Sigmoid colon (tissue), 7 donors: ENCODE measurements at places on chromosomes 3 and 15.

DNA sequence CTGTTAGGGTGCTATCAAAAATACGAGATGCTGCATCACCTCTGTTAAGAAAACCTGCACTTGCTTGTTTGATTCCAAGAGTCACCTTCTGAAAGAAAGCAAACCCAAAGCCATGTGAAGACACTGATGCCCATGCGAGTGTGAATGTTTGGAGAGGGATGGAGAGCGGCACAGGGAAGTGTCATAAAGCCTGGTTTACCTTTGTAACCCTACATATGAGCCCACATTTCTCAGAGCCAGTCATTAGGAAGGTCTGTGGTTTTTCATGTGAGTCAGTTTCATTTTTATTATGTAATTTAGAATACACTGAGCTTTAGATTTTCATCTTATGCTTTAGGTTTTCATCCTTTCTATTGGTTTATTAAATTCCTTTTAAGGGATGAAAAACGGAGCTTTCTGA is 896.8 kb downstream of the ROBO1 start:
- peaks cover 40% of the 10 kb centered on the region for H3K4me1 ChIP-seq
- no peak overlapping the region for H3K4me3 ChIP-seq
- H3K36me3 ChIP-seq = no peaks in the 10 kb centered on the region
- H3K27ac ChIP-seq = no peak overlapping the region

DNA sequence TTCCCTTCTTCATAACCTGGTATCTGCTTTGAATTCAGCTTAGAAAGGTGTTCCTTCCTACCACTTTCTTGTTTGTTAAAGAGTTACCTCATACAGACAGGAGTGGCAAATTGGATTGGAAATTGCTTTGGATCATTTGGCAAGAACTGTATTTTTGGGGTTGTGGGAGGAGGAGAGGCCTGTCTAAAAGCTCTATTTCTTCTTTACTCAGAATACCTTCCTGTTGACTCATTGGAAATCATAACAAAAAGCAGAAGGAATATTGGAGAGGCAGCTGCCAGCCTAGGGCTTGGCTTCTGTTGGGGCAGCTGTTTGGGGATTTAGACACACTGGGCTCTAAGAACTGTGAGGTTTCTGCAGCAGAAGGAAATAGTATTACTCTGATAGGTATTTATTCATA is 14.2 kb downstream of the IQGAP1 start:
- peak overlapping the region; percentile 90 for H3K27ac ChIP-seq
- H3K4me1 ChIP-seq = peaks cover 80% of the 10 kb centered on the region
- no peak overlapping the region for H3K4me3 ChIP-seq
- DNase-seq = peak; percentile 73
- no peaks in the 10 kb centered on the region for H3K27me3 ChIP-seq
- no peaks in the 10 kb centered on the region for H3K36me3 ChIP-seq

DNA sequence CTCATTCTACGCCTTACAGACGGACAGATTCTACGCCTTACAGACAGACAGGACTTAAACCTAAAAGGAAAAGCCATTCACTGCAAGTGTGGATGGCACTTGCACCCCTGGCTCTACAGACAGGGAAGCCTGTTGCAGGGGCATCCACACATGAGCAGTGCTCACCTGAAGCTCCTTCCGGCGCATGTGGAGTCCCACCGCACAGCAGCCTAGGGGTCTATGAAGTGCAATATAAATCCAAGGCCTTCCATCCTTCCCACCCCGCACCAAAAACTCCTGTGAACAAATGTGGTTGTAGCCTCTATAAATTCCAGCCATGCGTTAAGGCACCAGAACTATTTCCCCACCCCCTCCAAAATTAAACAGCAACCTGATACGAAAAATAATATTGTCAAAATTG is 121.3 kb downstream of the LRIG1 start:
- no peaks in the 10 kb centered on the region for H3K4me1 ChIP-seq
- peak overlapping the region; percentile 76 for H3K27ac ChIP-seq

- H3K36me3 ChIP-seq = no peaks in the 10 kb centered on the region
- H3K4me3 ChIP-seq = no peak overlapping the region
- H3K27ac ChIP-seq = no peak overlapping the region
- no peaks in the 10 kb centered on the region for H3K4me1 ChIP-seq
- no peak for DNase-seq
- H3K27me3 ChIP-seq = no peaks in the 10 kb centered on the region
Measured at GRCh38 chr15:99445272-99445850, 120.4 kb upstream of the MEF2A start.

DNA sequence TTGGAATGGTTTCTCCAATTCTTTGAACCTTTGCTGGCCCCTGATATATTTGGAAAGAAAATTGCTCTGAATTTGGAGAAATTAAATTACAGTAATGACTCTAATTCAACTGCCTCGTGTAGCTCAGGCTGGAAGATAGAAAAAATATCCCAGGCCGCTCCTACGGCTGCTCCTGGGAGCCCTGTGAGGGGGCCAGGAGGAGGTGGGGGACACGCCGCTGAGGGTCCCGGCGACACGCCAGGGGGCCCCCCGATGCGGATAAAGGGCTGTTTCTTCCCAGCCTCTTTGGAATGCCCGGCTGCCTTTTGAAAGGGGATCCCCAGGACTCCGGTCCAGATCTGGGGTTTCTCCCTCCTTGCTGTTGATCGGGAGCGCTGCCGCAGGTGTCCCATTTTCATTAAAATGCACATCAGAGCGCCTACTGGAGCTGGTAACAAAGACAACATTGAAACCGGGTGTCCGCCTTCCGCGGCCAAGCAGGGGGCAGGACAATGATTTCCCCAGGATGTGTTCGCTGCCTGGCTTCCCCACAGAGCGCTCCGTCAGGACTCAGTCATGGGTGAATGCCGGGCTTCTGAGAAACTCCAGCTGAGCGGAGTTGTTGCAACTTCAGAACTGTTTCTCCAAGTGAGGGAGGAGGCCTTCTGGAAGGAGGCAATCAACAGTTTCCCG is 200.1 kb upstream of the KBTBD8 start:
- no peak overlapping the region for H3K4me3 ChIP-seq
- H3K36me3 ChIP-seq = no peaks in the 10 kb centered on the region
- no peak overlapping the region for H3K27ac ChIP-seq
- H3K4me1 ChIP-seq = no peaks in the 10 kb centered on the region
- H3K27me3 ChIP-seq = no peaks in the 10 kb centered on the region
- peak; percentile 82 for DNase-seq

DNA sequence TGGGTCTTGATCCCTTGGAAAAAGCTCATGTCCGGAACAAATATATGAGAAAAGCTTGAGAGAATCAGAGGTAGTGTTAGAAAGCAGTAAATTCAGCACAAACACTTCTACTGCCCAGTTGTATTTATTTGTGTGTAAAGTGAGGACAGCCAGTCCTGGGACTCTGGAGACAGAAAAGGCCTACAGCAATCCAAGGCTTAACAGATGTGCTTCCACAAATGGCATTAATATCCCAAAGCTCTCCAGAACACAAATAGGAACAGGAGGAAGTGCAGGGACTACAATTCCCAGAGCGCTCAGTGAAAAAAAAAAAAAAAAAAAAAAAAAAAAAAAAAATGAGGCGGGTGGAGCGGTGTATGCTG is 390 bp upstream of the AP2M1 start:
- no peak overlapping the region for H3K4me3 ChIP-seq
- no peak for DNase-seq
- H3K27ac ChIP-seq = peak overlapping the region; percentile 95
- peaks cover 59% of the 10 kb centered on the region for H3K36me3 ChIP-seq
- H3K4me1 ChIP-seq = no peaks in the 10 kb centered on the region

DNA sequence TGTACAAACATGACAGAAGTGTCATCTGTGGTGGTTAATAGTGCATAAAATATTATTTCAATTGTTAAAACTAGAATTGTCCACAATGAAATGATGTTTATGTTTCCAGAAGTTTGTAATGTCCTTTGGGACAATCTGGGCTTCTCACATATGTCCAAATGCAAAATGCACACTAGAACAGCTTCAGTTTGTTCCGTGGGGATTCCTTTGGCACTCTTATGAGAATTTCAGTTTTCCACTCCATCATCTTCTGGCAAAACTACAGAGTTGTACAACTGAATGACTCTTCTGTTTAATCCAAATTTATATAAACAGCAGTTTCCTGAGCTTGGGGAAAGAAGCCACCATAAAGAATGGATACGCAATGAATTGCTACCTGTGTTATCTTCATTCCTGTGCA is 2.0 kb upstream of the OR5H6 start:
- no peaks in the 10 kb centered on the region for H3K36me3 ChIP-seq
- peaks cover 2% of the 10 kb centered on the region for H3K4me1 ChIP-seq
- no peaks in the 10 kb centered on the region for H3K27me3 ChIP-seq
- no peak for DNase-seq
- H3K4me3 ChIP-seq = no peak overlapping the region
- no peak overlapping the region for H3K27ac ChIP-seq

- no peak for DNase-seq
- H3K36me3 ChIP-seq = no peaks in the 10 kb centered on the region
- no peak overlapping the region for H3K27ac ChIP-seq
- H3K4me3 ChIP-seq = no peak overlapping the region
- no peaks in the 10 kb centered on the region for H3K4me1 ChIP-seq
Measured at GRCh38 chr3:150945226-150946032, 27.1 kb downstream of the CLRN1 start.

DNA sequence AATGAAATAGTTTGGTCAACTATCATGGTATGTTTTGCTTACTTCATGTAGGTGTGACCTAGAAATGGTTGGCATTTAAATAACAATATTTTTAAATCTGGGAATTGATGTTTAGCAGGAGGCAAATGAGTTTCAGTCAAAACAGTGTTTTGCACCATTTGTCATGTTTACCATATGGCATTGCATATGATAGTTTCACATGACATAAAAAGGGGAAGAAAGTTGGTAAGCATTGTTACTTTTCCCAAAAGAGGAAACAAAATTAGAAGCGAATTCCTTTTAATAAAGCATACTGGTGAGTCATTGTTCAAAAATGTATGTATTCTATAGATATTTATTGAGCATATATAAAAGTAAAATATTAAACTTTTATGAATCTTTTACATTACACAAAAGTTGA is 2.3 kb downstream of the RNF13 start:
- no peak overlapping the region for H3K4me3 ChIP-seq
- peaks cover 57% of the 10 kb centered on the region for H3K4me1 ChIP-seq
- no peaks in the 10 kb centered on the region for H3K27me3 ChIP-seq
- H3K36me3 ChIP-seq = no peaks in the 10 kb centered on the region
- H3K27ac ChIP-seq = no peak overlapping the region
